ENCODE measurements at places on chromosomes 3 and 15.
A peak's percentile ranks its signal among the peaks of the same experiment; 100 is the strongest.

- DNase-seq, result no peak
Measured at GRCh38 chr15:98904544-98904943, 103.0 kb downstream of the PGPEP1L start.

DNA sequence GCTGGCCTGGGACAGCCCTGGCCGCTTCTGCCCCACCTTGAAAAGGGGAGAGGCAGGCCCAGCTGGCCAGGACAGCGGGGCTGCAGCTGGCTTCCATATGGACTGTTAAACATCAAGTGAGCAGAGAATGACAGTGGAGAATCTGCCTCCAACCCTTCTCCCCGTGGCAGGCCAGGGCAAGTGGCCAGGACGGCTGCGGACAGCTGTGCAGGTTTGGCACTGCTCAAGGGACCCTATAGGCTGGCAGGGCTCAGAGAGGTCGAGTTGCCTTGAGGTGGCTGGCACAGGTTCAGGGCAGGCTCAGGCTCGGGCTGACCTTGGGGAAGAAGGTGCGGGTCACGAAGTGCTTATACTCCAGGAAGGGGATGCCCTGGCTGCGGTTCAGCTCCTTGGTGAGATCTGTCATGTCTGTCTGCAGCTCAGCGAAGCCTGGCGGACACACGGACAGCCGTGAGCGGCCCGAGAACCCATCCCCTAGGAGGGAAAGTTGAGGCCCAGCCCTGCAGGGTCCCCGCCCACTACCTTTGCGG is 24.3 kb downstream of the H1-8 start:
- DNase-seq, result peak; percentile 24

DNA sequence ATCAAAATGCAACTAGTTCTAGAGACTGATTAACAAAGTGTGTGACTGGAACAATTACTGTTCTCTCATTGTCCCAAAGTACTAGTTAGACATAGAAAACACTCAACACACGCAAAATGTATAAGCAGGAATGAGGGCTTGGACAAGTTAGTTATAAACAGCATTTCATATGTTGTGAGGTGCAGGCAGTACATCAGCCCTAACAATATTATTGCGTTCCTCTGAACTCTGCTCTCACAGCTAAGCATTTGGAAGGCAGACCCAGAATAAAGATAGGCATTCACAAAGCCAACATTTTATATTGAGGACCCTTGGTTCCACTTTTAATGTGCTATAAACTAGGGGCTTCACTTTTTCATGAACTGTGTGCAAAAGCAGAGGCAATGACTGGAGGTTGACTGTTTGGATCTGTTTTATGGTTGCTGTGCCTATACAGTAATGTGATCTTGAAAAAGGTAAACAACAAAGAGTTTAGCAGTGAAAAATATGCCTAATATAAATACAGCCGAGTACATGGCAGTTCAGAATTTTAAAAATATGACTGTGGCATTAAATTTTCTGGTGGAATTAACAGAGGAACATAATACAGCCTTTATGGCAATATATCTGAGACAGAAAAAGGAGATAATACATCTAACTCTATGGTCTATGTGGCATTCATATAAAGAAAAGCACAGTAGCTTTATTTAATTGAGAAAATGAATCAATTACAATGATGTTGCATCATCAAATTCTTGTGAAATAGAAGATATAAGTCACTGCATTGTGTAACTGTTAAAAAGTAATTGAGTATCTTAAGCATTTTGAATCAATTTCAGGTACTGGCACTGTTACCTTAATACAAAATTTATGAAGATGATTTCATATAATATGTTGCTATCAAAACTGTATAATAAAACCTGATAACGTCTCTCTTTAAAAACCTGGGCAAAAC is 80.0 kb upstream of the SKOR1 start:
- no peak for DNase-seq

- DNase-seq, result no peak
Measured at GRCh38 chr15:67943475-67943874, 103.6 kb upstream of the RNU6-1 start.

GRCh38 chr15:73240866-73241499 is 127.8 kb downstream of the HCN4 start:
- DNase-seq, result peak; percentile 19

- no peak for DNase-seq
Measured at GRCh38 chr3:84108442-84108971, 850.3 kb upstream of the CADM2 start.

DNA sequence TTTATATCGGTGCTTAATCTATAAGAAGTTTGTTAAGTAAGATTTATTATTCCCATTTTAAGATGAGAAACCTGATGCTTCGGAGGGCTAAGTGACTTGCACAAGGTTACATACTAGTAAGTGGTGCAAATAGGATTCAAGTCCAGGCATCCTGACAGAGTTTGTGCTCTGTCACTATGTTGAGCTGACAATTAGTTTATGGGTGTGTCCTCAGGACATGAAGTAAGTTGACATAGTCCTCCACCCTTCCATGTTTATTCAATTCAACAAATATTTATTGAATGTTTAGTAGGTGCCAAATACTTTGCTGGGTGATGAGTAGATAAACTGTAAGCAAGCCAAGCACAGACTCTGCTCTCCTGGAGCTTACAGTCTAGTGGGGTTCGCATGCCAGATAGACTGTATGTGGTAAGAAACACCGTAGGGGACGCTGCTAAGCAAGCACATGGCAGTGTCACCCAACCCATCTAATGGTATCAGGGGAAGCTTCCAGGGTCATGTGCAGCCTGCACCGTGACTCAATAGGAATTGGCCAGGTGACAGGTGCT is 342.7 kb upstream of the SATB1 start:
- DNase-seq, result no peak

GRCh38 chr15:37931868-37932267 is 2.6 kb upstream of the TMCO5A start:
- DNase-seq, result no peak

DNA sequence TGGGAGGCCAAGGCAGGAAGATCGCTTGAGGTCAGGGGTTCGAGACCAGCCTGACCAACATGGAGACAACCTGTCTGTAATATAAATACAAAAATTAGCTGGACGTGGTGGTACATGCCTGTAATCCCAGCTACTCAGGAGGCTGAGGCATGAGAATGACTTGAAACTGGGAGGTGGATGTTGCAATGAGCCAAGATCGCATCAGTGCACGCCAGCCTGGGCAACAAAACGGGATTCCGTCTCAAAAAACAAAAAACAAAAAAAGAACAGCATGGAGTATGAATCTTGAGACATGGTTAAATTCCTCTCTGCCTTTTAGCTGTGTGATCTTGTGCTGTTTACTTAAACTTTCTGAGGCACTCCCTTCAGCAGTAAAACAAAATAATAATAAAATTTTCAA is 244.9 kb downstream of the FGF12 start:
- DNase-seq, result no peak

- DNase-seq, result no peak
Measured at GRCh38 chr3:136804813-136805212, 14.1 kb upstream of the SLC35G2 start.

- DNase-seq, result no peak
Measured at GRCh38 chr3:81760215-81760614, 1.2 kb downstream of the GBE1 start.

DNA sequence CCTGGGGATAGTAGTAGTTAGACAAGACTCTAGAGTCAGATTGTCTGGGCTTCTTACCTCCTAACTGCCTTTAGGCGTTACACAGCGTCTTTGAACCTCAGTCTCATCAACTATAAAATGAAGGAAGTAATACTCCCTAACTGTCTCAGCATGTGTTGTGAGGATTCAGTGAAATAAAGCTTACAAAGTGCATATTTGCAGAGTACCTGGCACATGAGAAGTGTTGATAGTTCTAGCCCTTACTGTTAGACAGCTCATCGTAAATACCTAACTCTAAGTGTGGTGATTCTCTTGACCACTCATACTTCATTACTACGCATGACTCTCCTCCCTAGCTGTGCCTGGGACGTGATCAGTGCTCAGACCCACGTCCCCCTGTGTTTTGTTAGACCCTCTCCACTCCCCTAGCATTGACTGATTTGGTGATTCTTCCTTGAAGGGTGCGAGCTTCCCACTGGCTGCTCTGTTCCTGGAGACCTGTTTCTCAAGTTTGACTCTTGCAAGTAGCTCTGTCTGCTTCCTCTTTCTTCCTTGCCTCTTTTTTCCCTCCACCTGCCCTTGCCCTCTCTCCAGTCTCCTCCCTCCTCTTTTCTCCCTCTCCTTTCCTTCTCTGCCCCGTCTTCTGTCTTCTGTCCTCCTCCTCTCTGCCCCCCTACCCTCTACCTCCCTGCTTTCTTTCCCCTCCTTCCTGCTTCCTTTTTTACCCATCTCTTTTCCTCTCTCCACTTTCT is 124.2 kb downstream of the SLC25A26 start:
- no peak for DNase-seq

DNA sequence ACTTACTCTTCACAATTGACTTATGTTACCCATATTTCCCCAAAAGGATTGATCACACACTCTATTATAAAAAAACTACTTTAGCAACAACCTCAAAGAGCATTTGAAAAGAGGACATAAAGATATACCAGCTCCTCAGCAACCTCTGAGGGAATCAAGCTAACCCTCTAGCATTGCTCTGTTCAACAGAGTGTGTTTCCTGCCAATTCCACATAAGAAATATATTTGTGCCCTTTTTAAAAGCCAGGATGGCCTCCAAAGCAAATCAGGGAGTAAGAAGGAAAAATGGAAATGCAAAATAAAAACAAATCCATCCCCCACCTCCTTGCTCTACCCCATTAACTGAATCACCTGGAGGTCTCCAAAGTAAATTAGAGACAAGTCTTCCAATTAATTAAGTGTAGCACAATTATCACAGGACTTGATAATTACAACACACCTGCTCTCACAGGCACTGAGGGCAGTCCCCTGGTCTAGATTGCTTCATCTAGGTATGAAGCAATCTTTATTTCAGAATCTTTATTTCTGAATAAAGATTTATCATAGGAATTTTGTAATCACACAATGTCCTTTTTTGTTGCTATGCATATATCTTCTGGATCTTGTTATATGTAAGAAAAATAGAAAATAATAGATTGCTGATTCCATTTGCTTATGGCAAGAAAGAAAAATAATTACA is 34.8 kb downstream of the GPR176 start:
- DNase-seq, result no peak

- DNase-seq, result no peak
Measured at GRCh38 chr15:96316953-96317629, 13.4 kb upstream of the NR2F2 start.

- DNase-seq, result no peak
Measured at GRCh38 chr15:40495516-40495915, 24.7 kb downstream of the CHST14 start.

DNA sequence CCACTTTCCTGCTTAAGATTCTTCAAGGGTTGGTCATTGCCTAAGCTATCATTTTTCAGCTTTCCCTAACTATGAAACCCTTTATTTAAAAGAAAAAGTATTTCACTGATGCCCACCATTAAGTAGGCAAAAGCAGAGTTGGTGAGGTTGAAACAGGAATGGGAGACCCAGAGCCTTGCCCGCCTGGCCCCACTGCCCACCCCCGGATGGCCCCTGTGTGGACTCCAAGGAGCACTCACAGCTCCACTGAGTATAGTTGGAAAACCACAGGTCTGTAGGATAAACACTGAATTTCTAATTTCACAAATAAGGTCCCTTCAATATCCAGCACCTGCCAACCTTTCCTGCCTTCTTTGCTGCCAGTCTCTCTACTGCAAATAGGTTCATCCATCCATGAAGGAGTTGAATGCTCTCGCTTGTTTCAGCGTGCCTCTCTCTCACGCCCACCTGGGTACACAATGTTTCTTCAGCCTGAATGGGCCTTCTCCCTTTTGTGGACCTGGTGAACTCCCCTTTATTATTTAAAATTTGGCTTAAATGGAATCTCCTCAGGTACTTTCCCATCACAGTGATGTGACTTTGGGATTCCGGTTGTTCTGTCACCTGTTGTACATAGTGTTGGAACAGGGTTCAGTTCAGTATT is 8.7 kb upstream of the ACAP2 start:
- DNase-seq, result peak; percentile 21

DNA sequence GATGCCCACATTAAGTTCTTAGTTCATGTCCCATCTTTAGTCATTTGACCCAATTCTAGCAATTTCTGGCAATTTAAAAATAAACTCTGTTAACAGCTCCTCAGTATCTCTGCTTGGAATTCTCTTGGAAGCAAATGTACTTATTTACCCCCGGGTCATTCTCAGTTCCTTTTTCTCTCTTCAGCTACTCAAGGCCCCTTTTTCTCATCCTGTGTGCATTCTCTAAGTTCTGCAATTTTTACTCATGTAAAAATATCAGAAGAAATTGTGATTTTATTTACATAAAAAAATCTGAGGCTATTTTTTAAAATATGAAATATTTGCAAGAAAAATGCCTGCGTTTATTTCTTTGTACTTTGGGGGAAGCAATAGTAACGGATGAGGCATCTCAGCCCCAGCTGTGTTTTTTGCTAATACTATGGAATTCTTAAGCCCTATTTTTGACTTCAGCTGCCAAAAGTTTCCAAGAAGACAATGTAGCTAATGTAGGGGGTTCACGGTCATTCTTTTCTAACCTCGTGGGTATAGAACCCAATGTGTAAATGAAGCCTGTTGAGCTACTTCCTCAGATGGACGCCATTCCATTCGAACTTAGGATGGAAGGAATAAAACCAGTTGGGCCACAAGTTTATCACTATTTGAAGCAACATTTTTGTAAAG is 20.0 kb downstream of the CERS3 start:
- no peak for DNase-seq

All from NCI-H1694 (cell line).